ENCODE measurements at places on chromosomes 1 and 21.

DNA sequence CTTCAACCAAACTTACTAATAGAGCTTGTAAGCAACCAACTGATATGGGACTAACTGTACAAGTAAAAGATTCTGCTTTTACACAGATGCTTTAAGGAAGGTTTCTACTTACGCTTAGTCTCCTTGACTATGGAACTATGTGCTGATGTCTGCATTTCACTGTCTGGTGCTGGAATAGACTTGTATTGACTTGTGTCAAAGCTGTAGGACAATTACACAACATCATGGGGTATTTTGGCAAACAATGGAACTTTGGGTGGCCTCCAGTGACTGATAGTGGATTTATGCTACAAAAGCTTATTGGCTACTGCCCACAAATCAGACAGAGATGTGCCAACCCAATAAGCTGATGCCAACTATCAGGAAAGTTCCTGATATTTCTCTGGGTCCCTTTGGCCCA is 10.6 kb downstream of the CBR1 start:
- no peak for DNase-seq

GRCh38 chr1:52139817-52140540 is 1.9 kb upstream of the ZFYVE9 start:
- DNase-seq = no peak

DNA sequence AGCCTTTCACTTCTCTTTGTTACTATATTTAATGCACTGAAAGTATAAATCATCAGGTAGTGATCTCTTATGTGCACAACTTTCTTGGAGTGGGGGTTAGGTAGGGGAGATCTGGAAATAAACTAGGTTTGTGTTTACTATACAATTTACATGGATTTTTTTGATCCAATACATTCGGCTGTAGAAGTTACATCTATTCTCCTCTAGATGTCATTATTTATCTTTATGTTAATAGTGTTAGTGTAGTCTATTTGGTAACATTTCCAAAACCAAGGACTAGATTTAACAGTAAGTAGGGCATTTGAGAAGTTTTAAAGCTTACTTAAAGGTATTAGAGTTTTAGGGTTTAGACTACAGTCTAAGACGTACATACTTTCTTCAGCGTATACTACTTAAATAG is 5.4 kb downstream of the VPS45 start:
- peak; percentile 45 for DNase-seq

- peak; percentile 82 for DNase-seq
Observed at GRCh38 chr1:66996018-66996682, 57.8 kb downstream of the SLC35D1 start.

DNA sequence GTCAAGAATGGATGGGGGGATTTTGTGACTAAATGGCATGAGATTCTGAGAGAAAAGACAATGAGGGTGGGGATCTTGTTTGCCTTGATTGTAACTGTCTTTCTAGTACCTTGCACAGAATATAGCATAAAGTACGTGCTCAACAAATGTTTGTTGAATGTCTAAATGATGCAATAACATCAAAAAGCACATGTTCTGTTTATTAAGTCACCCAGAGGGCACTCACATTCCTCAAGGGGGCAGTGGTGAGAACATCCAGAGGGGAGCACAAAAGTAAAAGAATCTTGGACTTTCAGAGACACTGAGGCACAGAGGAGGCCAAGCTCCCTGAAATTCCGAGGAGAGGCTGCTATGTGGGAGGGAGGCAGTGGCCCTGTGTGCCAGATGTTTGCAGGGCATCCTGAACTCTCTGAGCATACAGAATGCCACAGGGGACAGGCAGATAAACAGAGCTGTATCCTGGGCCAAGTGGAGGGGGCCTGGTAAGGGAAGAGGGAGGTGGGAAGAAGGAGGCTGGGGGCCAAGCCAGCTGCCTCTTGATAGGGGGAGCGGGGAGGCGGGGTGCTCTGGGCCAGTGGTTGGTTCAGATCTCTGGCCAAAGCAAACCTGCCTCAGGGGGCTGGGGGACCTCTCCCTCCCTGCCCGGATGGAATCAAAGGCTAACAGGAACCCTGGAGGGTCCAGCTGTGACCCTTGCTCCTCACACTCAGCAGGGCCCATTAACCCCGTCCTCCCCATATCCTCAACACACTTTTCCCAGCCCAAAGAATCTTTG is 6.5 kb upstream of the ATP1A2 start:
- peak; percentile 47 for DNase-seq

DNA sequence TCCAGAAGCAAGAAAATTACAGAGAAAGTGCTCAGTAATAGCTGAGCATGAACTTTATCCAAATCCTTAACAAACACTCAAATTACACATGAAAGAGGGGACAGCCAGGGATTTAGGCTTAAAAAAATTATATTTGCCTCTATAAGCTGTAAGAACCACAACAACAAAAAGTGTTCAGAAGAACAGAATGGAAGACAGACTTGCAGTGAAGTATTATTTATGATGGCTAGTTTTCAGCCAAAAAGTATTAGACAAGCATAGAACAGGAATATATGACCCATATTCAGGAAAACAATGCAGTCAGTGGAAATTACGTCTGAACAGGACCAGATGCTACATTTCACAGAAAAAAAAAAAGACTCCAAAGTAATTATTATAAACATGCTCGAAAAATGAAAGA is 1246.3 kb downstream of the NCAM2 start:
- DNase-seq = no peak

DNA sequence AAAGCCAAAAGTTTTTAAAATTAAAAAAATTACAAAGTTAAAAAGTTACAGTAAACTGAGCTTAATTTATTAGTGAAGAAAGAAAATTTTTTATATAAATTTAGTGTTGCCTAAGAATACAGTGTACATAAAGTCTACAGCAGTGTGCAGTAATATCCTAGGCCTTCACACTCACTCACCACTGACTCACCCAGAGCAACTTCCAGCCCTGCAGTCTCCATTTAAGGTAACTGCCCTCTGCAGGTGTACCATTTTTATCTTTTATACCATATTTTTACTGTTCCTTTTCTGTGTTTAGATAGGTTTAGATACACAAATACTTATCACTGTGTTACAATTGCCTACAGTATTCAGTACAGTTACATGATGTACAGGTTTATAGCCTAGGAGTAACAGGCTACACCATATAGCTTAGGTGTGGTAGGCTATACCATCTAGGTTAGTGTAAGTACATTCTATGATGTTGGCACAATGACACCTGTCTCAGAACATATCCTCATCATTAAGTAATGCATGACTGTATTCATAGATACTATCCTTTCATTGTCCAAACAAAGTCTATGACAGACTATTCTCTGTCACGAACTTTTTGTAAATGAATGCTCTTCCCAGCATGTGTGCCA is 78.6 kb upstream of the PBX1 start:
- DNase-seq = no peak
